ENCODE measurements at places on chromosomes 3 and 15.

GRCh38 chr3:354432-354831 lies 157.9 kb downstream of the CHL1 start:
- no peak for DNase-seq

DNA sequence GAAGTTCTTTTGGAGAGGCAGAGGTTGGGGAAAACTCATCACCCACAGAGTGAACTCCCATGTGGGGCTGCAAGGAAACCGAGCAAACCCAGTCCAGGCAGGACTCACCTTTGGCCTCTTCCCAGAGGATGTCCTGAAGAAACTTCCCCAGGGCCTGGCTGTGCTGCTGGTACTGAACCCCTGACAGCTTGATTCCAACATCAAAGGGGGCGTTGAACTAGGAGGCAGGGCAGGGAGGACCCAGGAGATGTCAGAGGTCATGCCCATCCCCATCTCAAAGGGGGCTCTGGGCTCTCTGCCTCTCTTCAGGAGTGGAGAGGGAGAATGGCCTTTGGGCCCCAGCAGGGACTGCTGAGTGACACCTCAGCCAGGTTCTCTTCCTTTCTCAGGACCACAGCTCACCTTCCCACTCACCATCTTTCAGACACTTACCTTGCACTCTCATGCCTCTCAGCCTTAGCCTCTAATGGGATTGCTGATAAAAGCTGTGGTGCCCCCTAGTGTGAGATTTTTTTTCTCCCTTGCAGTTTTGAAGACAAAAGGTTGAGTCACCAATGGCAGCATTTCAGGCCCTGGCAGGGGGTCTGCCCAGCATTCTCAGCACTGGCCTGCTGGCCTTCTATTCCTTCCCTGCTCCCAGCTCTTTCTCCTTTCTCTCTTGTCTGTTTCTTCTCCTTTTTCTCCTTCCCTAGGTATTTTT lies 6.0 kb downstream of the GHRL start:
- DNase-seq, result no peak

GRCh38 chr3:28155631-28156030 lies 85.8 kb upstream of the CMC1 start:
- no peak for DNase-seq

DNA sequence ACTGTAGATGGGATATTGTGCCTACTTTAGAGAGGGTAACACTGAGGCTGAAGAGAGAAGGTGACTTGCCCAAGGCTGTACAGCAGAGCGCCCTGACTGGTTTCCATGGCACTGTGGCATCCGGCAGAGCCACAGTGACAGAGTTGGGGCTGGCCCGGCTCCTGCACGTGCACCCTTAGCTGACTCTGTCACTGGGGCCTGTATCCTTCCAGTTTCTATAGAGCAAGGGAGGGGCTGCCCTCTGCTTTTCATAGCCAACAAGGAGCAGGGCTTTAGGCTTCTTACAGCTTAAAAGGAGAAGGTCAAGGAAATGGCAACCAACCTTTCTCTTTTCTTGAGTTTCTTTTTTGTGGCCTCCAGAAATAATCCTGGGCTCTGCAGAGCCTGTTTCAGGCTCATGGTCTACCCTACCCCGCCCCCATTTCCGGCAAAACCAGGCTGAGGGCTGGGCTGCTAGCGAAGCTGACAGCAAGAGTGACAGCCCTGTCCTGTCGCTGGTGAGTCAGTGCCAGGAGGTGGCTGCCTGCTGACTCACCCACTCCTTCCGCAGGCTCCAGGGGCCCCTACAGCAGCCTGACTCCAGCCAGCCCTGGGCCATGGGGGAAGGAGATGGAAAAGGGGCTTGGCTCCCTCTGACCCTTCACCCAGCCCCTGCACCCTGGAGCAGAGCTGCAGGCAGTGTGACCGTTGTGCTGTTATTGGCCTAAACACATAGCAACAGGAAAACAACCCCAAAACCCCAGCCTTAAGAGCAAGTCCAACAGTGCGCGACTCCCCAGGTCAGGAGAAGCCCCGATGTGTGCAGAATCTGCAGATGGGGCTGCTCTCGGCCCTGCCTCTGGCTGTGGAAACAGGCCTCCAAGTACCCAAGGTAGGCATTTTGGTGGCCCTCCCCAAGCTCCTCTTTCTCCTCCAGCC lies 29.8 kb downstream of the SLC6A6 start:
- DNase-seq, result peak; percentile 88

- DNase-seq, result no peak
These were observed 7.2 kb upstream of the EOMES start for GRCh38 chr3:27729325-27729724.
